ENCODE measurements at places on chromosomes 4 and X.

- no peak for DNase-seq
Measured at GRCh38 chrX:14899607-14900006, 26.4 kb downstream of the MOSPD2 start.

- DNase-seq: no peak
Measured at GRCh38 chr4:27191592-27191991, 331.0 kb downstream of the STIM2 start.

- DNase-seq: no peak
Measured at GRCh38 chr4:95676190-95676589, 127.4 kb upstream of the UNC5C start.

- DNase-seq: peak; percentile 35
Measured at GRCh38 chrX:10217198-10217597, 60.4 kb downstream of the CLCN4 start.

- DNase-seq: peak; percentile 79
Measured at GRCh38 chr4:158835226-158836001, 66.6 kb downstream of the FNIP2 start.

DNA sequence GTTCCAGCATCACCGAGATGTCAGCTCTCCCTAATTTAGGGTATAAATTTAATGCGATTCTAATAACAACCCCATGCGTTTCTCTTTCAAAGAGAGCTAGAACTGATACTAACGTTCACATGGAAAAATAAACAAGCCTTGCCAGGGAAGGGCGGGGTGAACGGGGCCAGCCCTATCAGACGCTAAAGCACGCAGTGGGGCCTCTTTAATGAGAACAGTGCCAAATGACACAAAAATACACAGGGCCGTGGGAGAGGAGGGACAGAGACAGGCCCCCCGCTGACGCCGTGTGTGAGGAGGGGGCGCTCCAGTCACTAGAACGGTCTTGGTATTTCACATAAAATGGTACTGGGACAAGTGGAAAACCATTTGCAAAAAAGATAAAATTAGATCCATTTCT is 21.3 kb upstream of the ADRA2C start:
- no peak for DNase-seq

- no peak for DNase-seq
Measured at GRCh38 chrX:18964026-18964425, 19.9 kb downstream of the PHKA2 start.

- no peak for DNase-seq
Measured at GRCh38 chr4:123007679-123008078, 85.3 kb upstream of the NUDT6 start.

DNA sequence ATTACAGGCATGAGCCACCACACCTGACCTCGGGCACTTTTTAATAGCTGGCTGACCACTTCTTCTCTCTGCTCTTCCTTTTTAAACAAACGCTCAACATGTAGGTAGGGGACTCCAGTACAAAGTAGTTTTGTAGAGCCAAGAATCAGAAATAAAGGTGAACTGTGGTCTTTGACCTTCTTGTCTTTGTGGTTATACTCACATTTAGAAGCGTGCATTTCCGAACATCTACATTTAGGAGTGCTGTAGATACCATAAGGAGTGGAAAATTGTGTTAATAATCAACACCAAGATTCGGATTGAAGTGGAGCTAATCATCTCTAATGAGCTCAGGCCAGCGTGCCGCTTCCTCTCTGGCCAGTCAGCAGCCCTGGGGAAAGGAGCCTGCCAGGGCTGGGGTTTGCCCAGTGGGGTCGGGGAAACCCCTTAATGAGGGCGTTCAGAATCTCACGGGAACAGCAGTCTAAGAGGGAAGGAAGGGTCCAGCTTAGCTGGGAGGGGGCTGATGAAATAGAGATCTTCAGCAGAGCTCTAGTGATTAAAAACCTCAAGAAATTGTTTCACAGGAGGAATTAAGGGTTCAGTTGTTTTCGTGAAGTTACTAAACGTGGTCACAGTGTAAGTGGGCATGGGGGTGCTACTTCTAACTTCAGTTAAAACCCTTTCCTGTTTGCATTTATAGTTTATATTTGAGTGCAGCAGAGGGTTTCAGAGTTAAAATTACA is 81.2 kb downstream of the GAB1 start:
- DNase-seq: no peak

DNA sequence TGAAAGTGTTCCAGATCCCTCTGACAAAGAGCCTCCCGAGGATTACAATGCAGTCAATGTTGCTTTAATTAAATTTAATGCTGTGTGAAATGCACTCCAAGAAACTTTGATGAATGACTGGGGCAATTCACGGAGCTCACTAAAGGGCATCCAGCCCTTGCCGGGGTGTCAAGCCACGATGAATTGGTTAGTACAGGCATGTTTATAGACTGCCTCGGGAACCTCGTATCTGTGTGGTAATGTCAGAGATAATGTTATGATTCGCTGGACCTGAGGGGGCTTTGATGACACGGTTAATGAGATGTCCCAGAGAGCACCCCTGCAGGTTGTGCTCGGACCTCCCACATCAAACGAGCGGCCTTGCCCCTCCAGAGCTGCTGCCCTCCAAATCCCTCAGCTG is 428.8 kb downstream of the NKX6-1 start:
- DNase-seq: no peak

GRCh38 chr4:119136546-119136945 is 914 bp downstream of the MYOZ2 start:
- no peak for DNase-seq

DNA sequence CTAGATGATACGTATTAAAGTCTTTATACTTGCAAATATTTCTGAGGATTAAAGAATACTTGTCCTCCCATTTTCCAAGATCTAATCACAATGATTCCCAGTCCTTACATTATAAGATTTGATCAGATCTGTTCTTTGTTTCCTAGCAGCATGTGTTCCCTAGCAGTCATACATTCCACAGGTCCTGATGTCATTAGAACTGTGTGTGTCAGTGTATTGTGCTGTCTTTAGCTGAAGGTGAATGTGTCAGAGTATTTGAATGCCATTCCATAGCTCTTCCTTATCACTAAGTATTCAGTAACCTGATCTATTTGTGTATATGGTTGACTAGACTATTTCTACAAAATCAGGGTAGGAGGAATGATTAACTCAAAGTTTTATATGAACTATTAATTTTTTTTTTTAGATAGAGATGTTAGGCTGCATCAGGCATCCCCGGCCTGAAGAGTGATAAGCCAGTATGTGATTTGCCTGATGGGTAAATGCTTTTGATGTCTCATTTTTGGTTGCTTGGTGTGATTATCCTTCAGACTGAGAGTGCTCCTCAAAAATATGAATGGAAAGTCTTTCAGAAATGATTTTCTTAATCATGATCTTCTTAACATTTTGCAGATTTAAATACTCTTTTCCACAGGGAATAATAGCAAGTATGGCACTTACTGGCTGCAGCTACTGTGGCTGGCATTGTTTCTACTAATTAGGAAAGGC is 4.4 kb downstream of the ADGRL3 start:
- DNase-seq: no peak

GRCh38 chr4:163556650-163557391 is 62.3 kb downstream of the TMA16 start:
- DNase-seq: no peak

DNA sequence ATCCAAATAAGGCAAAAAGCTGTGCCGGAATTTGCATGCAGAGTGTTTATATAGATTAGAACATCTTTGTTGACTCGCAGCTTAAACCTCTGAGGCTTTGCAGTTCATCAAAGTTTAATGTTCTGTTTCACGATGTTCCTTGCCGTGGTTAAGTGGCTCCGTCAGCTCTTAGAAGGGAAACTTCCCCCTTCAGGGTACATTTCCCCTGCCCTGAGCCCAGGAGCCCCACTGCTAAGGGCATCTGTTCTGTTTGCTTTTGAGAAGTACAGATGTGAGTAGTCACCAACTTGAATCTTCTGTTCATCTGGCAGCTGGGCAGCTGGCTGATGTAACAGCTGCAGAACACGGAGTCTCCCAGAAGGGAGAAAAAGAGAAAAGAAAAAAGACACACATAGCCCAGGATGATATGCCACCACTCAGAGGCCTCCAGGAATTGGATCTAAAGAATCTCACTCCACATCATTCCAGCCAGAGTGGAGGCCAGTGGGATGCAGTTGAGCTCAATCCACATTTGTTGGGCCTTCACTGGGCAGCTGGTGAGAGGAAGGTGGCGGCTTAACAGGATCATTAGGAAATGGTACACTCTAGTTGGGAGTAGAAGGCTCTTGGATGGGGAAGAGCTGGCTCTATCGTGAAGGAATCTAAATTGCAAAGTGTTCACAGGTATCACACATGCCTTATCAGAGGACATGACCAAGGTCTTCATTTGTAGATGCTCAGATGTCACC is 178.7 kb upstream of the RBPJ start:
- no peak for DNase-seq

GRCh38 chr4:10535912-10536311 is 78.7 kb upstream of the ZNF518B start:
- no peak for DNase-seq

- DNase-seq: no peak
Measured at GRCh38 chrX:84611843-84612636, 109.8 kb upstream of the HDX start.

DNA sequence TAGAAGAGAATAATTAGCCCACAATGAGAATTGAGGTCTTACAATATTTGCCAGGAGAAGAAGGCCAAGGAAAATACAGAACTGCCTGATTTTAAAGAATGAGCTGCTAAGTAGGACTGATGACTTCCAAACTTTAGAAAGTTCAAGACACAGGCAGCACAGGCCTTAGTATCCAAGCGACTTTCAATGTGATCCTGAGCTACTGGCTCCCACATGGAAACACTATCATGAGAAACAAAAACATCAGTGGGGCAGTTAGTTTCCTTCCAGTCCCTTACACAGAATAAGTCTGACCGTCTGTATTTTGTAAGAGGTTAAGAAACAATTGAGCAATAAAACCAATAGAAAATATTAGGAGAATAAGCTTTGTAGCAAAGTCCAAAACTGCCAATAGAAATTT is 251.4 kb downstream of the COL25A1 start:
- DNase-seq: no peak

DNA sequence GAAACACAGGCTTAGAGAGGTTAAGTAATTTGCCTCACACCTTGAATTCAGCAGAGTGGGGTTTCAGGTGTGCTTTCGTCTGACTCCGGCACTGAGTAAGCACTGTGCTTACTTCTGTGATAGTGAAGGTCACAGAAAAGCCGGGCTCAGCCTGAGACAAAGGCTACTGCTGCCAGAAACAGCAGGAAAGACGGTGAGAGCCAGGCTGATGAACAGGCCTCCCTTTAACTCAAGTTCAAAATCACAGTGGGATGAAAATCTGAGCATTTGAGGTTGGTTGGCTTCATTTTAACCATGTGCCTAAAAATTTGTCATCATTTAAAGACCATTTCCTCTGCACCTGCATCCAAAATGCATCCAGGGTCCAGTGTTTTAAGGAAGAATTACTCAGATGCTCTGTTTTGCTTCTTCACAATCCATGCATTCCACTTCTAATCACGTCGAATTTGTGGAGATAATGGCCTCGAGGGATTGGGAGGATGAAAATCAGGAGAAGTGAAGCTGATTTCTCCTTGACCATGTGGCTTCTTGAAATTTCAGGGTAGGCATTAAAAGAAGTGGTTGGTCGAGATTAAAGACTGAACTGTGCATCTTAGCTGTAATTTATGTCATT is 121.2 kb upstream of the LNX1 start:
- DNase-seq: no peak
